Tibial nerve (tissue), 4 donors: ENCODE measurements at places on chromosomes 3 and 15.

- no peak overlapping the region for H3K27ac ChIP-seq
- no peak overlapping the region for H3K4me3 ChIP-seq
- peaks cover 13% of the 10 kb centered on the region for H3K4me1 ChIP-seq
- no peaks in the 10 kb centered on the region for H3K27me3 ChIP-seq
- no peaks in the 10 kb centered on the region for H3K36me3 ChIP-seq
These were observed 200.4 kb downstream of the NR1D2 start for GRCh38 chr3:24145481-24145880.

GRCh38 chr3:64805248-64805647 lies 117.4 kb upstream of the ADAMTS9 start:
- no peak for DNase-seq
- peaks cover 15% of the 10 kb centered on the region for H3K4me1 ChIP-seq
- no peaks in the 10 kb centered on the region for H3K27me3 ChIP-seq
- H3K27ac ChIP-seq, result peak overlapping the region; percentile 7
- H3K4me3 ChIP-seq, result no peak overlapping the region
- no peaks in the 10 kb centered on the region for H3K36me3 ChIP-seq

GRCh38 chr3:47541583-47542108 lies 28.1 kb upstream of the ELP6 start:
- no peaks in the 10 kb centered on the region for H3K27me3 ChIP-seq
- no peak for DNase-seq
- no peaks in the 10 kb centered on the region for H3K36me3 ChIP-seq

GRCh38 chr15:50163719-50164410 lies 18.1 kb upstream of the SLC27A2 start:
- H3K4me1 ChIP-seq, result peaks cover 9% of the 10 kb centered on the region
- no peak overlapping the region for H3K27ac ChIP-seq

GRCh38 chr15:40894681-40895448 lies 615 bp downstream of the VPS18 start:
- no peaks in the 10 kb centered on the region for H3K27me3 ChIP-seq
- DNase-seq, result no peak
- peak overlapping the region; percentile 51 for H3K4me3 ChIP-seq
- no peaks in the 10 kb centered on the region for H3K36me3 ChIP-seq
- peaks cover 12% of the 10 kb centered on the region for H3K4me1 ChIP-seq

DNA sequence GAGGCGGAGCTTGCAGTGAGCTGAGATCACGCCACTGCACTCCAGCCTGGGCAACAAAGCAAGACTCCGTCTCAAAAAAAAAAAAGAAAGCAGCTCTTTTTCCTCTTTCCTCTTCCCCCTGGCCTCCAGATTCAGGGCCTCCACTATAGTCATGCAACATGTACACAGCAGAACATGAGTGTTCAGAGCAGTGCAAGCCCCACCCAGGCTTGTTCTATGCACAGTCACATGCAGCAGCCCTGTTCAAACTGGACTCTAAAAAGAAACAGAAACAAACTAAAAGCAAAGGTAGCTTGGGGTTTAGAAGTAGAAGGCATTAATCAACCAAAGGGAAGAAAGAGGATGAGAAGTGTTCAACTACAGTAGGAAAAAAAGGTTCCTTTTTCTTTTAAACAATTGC lies 11.8 kb downstream of the SHQ1 start:
- peaks cover 85% of the 10 kb centered on the region for H3K36me3 ChIP-seq
- H3K4me3 ChIP-seq, result no peak overlapping the region
- H3K4me1 ChIP-seq, result no peaks in the 10 kb centered on the region
- H3K27ac ChIP-seq, result no peak overlapping the region

- H3K27ac ChIP-seq, result peak overlapping the region; percentile 96
- no peaks in the 10 kb centered on the region for H3K4me1 ChIP-seq
- no peak overlapping the region for H3K4me3 ChIP-seq
- peaks cover 78% of the 10 kb centered on the region for H3K36me3 ChIP-seq
- no peaks in the 10 kb centered on the region for H3K27me3 ChIP-seq
- DNase-seq, result peak; percentile 68
These were observed 14.2 kb upstream of the SEMA3B start for GRCh38 chr3:50254577-50255250.

DNA sequence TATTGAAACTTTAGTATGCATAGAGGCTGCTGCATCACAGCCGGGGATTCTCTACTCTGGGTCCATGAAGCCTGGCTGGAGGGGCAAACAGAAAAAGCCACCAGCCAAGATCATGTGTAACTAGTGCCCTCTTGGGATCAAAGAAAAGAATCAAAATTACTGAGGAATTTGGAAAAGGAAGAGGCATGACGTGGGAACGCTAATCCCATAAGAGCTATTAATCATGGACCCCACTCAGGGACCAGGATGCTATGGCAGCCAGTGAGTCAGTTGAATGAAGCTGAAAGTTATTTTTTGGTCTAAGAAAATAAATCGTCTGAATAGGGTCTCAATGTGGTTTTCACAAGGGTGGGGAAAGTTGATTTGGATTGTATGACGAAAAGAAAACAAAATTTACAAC lies 1165.1 kb downstream of the ROBO2 start:
- H3K4me3 ChIP-seq, result no peak overlapping the region
- H3K36me3 ChIP-seq, result no peaks in the 10 kb centered on the region
- H3K27ac ChIP-seq, result no peak overlapping the region
- H3K4me1 ChIP-seq, result no peaks in the 10 kb centered on the region
- H3K27me3 ChIP-seq, result no peaks in the 10 kb centered on the region

DNA sequence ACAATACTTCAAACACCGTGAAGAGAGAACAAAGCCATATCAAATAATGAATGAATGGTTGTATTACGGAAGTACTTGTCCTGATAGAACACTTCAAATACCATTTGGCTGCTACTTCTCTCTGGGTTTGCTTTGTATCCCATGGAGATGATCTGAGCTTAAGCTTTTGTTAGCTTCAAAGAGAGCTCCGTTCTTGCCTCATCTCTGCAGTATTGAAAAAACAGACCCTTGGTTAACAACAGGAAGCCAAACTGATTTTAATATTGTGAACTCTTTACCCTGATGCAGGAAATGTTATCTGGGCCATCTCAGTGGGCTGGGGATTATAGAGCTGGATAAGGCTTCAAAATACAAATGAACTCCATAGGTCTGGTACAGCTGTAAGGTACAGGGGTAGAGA lies 101.0 kb downstream of the CHL1 start:
- no peak for DNase-seq
- no peaks in the 10 kb centered on the region for H3K4me1 ChIP-seq
- no peak overlapping the region for H3K4me3 ChIP-seq
- no peaks in the 10 kb centered on the region for H3K27me3 ChIP-seq
- no peak overlapping the region for H3K27ac ChIP-seq

DNA sequence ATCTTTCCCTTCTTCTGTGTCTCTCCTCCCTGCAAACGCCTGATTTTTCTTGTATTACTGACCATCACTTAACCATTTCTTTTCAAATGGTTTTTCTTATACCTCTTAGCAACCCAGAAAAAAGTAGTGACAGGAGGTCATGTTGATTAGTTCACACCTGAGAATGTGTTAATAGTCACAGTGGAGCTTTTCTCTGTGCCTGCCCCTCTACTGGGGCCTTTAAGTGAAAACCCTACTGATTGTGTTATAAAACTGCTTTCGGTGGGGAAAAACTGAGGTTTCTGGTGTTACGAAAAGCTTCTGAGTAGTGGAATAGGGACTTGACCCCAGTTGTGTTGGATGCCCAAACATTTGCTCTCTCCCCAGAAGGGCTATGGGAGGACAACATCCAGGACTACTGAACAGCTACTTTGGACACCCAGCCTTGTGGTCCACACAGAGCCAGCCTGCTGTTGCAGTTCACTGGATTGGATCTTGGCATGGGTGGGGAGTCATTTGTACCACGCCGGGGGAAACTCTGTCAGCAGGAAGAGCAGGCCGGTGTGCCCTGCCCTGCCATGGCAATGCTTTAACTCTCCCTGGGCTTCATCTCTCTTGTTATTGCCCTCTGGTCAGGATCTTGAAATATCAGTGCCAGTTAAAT lies 10.3 kb downstream of the GPR87 start:
- H3K4me1 ChIP-seq, result no peaks in the 10 kb centered on the region
- H3K36me3 ChIP-seq, result no peaks in the 10 kb centered on the region
- DNase-seq, result no peak
- H3K4me3 ChIP-seq, result no peak overlapping the region
- H3K27ac ChIP-seq, result no peak overlapping the region

DNA sequence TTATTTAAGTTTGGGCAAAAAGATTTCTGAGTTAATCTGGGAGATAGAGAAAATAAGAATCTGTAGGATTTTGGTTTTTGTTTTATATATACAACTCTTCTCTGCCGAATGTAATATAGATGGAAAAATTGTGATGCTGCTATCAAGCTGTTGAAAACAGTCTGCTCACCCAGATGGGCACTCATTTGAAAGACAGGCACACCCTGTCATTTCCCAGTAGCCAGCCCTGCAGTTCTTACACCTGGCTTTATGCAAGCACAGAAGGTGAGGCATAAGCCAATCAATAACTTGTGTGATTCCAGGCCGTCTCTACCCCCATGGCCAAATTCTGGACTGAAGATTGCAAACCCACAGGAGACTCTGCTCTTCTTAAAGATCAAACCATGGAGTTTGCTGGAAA lies 27.1 kb upstream of the PTX3 start:
- no peaks in the 10 kb centered on the region for H3K36me3 ChIP-seq
- H3K27me3 ChIP-seq, result no peaks in the 10 kb centered on the region
- DNase-seq, result no peak
- H3K4me3 ChIP-seq, result no peak overlapping the region
- no peaks in the 10 kb centered on the region for H3K4me1 ChIP-seq

GRCh38 chr3:194908496-194908895 lies 222.8 kb downstream of the FAM43A start:
- H3K4me1 ChIP-seq, result no peaks in the 10 kb centered on the region
- H3K27me3 ChIP-seq, result no peaks in the 10 kb centered on the region
- H3K36me3 ChIP-seq, result no peaks in the 10 kb centered on the region
- H3K27ac ChIP-seq, result no peak overlapping the region

DNA sequence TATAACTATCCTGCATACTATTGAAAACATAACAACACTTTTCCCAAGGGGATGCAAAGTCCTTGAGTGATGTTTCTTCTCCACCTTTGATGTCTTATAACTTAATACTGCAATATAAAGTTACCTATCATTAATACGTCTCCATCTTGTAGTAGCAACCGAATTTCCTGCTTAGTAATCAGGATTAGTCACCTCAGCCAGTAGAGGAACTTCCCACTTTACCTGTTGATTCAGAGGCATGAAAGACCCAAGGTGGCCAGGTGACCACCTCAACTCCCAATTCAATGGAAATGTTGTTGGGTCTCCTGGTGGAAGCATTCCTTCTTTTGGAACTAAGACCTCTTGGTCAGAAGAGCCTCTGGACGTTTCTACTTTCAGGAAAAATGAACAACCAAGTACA lies 3.5 kb upstream of the TMCC1 start:
- peaks cover 12% of the 10 kb centered on the region for H3K4me1 ChIP-seq
- no peak overlapping the region for H3K27ac ChIP-seq
- no peak overlapping the region for H3K4me3 ChIP-seq
- H3K27me3 ChIP-seq, result no peaks in the 10 kb centered on the region

GRCh38 chr3:63142681-63143080 lies 135.4 kb upstream of the SYNPR start:
- no peaks in the 10 kb centered on the region for H3K4me1 ChIP-seq
- H3K4me3 ChIP-seq, result no peak overlapping the region
- H3K27me3 ChIP-seq, result no peaks in the 10 kb centered on the region
- no peaks in the 10 kb centered on the region for H3K36me3 ChIP-seq

- no peak for DNase-seq
- H3K4me1 ChIP-seq, result no peaks in the 10 kb centered on the region
- no peak overlapping the region for H3K27ac ChIP-seq
- no peak overlapping the region for H3K4me3 ChIP-seq
These were observed 54.5 kb downstream of the TOP2B start for GRCh38 chr3:25610167-25610566.

DNA sequence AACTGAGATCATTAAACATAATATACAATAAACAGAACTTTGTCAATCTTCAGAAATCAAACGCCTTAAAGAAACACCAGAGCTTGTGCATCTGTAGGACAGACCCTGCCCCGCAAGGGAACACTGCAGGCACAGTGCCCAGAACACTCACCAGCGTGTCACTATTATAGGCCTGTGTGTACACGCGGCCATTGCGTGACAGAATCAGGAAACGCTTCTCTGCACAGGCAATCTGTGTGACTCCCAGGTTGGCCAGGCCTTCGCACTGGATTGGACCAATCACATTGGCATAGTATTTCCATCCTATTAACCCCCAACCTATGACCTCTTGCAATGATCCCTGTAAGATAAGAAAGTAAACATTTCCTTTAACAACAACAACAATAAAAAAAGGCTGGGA lies 52.9 kb downstream of the HERC2 start:
- H3K4me3 ChIP-seq, result no peak overlapping the region
- no peaks in the 10 kb centered on the region for H3K4me1 ChIP-seq
- DNase-seq, result no peak
- no peaks in the 10 kb centered on the region for H3K36me3 ChIP-seq
- H3K27ac ChIP-seq, result no peak overlapping the region
- H3K27me3 ChIP-seq, result no peaks in the 10 kb centered on the region

GRCh38 chr3:197354568-197355001 lies 56.2 kb upstream of the DLG1 start:
- H3K4me1 ChIP-seq, result peaks cover 8% of the 10 kb centered on the region
- no peak overlapping the region for H3K27ac ChIP-seq
- H3K36me3 ChIP-seq, result no peaks in the 10 kb centered on the region
- H3K27me3 ChIP-seq, result no peaks in the 10 kb centered on the region

DNA sequence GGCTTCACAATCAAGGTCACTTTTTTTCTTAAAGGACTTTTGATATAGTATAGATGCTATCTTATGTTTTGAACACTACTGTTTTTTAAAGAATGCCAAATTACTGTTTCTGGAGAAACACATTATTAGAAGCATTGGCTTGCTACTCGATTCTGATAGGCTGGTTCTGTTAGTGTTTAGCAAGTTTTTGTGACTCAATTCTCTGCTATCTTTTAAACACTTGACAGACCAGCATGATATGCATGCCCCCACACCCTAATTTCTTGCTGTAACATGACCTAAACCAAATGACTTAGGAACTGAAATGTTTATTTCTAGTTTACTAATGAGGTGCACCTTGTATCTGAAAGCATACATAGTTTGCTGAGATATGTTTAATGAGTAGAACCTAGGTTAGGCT lies 5.5 kb upstream of the IL20RB start:
- no peak overlapping the region for H3K27ac ChIP-seq
- no peak for DNase-seq
- no peaks in the 10 kb centered on the region for H3K27me3 ChIP-seq
- H3K4me1 ChIP-seq, result no peaks in the 10 kb centered on the region

- no peaks in the 10 kb centered on the region for H3K36me3 ChIP-seq
- DNase-seq, result no peak
- no peaks in the 10 kb centered on the region for H3K4me1 ChIP-seq
- H3K27ac ChIP-seq, result no peak overlapping the region
These were observed 18.5 kb downstream of the ABHD6 start for GRCh38 chr3:58256061-58256460.

- H3K27me3 ChIP-seq, result no peaks in the 10 kb centered on the region
- no peak overlapping the region for H3K4me3 ChIP-seq
- H3K27ac ChIP-seq, result no peak overlapping the region
These were observed 87.6 kb upstream of the KBTBD8 start for GRCh38 chr3:66910266-66911055.

- DNase-seq, result no peak
- no peaks in the 10 kb centered on the region for H3K27me3 ChIP-seq
These were observed 856 bp downstream of the ZBTB38 start for GRCh38 chr3:141368925-141369794.
